Activated T-helper 1 cell treated with anti-CD3 and anti-CD28 coated beads, Interleukin-12 subunit alpha, Interleukin-12 subunit beta, Interleukin-2, Interleukin-4 antibody, amounts not matched to agents 30 ng/mL and 10 ng/mL and 1 ng/mL, durations not matched to agents 14 hours and 24 hours and 36 hours (primary cell): ENCODE measurements at places on chromosomes 3 and 15. TPM values are rescaled to one million over a fixed set of nuclear protein-coding genes. Genes with fewer than 3 reads are reported as not detected.

- DNase-seq, result no peak
These were observed 34.4 kb downstream of the B3GNT5 start for GRCh38 chr3:183287301-183287971.

DNA sequence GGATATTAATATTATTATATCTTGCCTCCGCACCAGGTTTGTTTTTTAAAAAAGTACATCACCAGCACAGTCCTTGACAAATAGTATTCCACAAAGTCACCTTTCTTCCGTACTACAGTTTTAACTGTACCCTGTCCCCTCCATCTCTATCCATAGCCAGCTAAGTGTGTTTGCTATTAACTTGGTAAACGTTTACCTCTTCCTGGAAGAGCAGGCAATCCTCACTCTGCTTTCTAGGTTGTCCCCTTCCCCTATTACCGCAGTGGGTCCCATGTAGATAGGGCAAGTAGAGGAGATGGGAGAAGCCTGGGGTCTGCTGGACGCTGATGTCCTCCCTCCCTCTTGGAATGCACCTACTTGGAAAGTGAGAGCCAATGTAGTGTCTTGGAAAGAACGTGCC is 83.9 kb upstream of the ETV5 start:
- DNase-seq, result no peak

GRCh38 chr3:193782276-193782647 is 189.3 kb downstream of the OPA1 start:
- no peak for DNase-seq

GRCh38 chr15:41020311-41020710 is 67.0 kb downstream of the CHAC1 start:
- DNase-seq, result no peak

Gene AMT
- 2.2 and 2.7 TPM in 2 replicates for total RNA-seq
